Fibroblast of pulmonary artery (primary cell): ENCODE measurements at places on chromosomes 1 and 21.

DNA sequence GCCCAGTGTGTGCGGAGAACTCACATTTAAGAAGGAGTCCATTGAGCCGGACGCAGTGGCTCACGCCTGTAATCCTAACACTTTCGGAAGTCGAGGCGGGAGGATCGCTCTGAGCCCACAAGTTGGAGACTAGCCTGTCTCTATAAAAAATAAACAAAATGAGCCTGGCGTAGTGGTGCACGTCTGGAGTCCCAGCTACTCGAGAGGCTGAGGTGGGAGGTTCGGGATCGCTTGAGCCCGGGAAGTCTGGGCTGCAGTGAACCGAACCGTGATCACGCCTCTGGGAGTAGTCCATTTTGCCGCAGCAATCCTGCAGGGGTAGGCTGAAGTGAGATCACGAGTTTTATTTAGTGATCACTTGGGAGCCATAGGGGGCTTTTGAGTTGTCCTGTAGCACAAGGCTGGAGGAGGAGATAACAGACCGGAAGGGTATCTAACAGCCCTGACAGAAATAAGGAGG, 497 bp upstream of the FUCA1 start:
- no peak for DNase-seq

- no peak for DNase-seq
Observed at GRCh38 chr1:99327357-99327756, 63.1 kb downstream of the PLPPR4 start.

- DNase-seq = peak; percentile 39
Observed at GRCh38 chr1:108142773-108143394, 57.3 kb downstream of the SLC25A24 start.

- peak; percentile 11 for DNase-seq
Observed at GRCh38 chr1:52814465-52814864, 28.1 kb upstream of the ZYG11A start.

GRCh38 chr1:115227346-115228082, 110.5 kb downstream of the NGF start:
- no peak for DNase-seq

- DNase-seq = peak; percentile 2
Observed at GRCh38 chr21:18369115-18369514, 34.5 kb downstream of the TMPRSS15 start.

- DNase-seq = no peak
Observed at GRCh38 chr1:210625715-210626114, 297.0 kb downstream of the HHAT start.

DNA sequence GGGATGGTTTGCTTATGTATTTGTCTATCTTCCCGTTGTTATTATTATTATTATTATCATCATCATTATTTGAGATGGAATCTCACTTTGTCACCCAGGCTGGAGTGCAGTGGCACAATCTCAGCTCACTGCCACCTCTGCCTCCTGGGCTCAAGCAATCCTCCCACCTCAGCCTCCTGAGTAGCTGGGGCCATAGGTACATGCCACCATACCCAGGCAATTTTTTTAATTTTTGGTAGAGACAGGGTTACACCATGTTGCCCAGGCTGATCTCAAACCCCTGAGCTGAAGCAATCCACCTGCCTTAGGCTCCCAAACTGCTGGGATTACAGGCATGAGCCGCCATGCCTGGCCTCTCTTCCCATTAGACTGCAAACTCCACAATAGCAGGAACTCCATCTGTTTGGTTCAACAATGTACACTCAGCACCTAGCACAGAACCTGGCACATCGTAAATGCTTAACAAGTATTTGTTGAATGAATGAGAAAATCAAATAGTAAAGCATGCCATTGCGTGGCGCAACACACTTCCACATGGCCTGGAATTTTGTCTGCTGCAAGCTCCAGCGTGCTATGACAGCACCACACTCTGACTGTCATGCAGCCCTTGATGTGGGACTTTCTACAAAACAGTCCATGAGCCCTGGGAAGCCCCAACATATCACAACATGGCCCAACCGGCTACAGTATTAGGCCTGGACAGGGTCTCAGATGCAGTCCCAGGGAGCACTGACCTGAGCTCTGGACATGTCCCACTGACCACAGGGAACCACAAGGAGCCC, 3.8 kb upstream of the TINAGL1 start:
- DNase-seq = peak; percentile 65

- no peak for DNase-seq
Observed at GRCh38 chr1:200954434-200954833, 59.7 kb downstream of the INAVA start.

DNA sequence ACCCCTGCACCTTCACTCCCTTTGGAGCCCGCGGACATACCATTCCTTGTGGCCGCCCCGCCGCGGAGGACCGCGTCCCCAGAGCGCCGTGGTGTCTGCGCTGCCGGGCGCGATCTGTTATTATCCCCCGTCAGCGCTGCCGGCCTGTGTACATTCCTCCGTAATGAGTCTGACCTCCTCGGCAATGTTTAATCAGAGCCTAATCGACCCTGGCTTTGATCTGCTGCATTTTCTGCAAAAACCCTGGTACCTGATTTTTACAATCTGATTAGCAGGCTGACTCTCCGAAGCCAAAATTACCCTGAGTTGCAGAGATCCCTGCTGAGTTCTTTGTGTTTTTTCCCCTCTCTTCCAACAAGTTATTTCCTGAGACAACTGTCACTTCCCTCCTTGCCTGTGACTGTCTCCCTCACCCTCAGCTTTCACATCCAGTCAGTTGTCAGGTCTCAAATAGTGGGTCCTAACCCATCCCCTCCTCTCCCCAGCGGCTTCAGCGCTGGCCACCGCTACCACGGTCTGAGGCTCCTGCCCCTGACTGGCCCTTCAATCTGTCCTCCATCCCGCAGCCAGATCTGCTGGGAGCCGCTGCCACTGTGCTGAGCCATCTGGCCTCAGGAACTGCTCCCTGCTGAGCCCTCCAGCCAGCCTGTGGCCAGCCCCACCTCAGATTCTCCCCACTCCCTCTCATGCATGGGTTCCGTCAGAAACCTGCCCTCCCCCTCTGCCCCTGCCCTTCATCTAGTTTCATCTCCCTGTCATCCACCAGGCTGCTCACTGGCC, 53.5 kb downstream of the GLIS1 start:
- peak; percentile 10 for DNase-seq

GRCh38 chr1:167710836-167711235, 10.9 kb upstream of the MPZL1 start:
- DNase-seq = no peak

DNA sequence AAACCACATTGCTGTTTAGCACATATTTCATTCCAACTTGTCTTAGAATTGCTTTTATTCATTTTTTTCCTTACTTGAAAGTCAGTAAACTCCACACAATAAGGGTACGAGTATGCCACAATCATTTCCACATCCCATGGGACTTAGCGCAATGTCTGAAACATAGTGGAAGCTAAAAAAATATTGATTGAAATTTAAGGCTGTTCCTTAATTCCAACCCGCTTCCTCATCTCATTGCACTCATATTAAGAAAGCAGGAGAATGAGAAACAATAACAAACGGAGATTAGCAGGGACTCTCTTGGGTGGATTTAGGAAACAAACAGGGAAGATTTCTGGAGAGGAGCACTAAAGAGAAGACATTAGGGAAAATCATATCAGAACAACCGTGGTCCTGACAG, 39.3 kb upstream of the RGS4 start:
- DNase-seq = no peak

GRCh38 chr1:151756291-151756690, 7.0 kb downstream of the MRPL9 start:
- peak; percentile 51 for DNase-seq

DNA sequence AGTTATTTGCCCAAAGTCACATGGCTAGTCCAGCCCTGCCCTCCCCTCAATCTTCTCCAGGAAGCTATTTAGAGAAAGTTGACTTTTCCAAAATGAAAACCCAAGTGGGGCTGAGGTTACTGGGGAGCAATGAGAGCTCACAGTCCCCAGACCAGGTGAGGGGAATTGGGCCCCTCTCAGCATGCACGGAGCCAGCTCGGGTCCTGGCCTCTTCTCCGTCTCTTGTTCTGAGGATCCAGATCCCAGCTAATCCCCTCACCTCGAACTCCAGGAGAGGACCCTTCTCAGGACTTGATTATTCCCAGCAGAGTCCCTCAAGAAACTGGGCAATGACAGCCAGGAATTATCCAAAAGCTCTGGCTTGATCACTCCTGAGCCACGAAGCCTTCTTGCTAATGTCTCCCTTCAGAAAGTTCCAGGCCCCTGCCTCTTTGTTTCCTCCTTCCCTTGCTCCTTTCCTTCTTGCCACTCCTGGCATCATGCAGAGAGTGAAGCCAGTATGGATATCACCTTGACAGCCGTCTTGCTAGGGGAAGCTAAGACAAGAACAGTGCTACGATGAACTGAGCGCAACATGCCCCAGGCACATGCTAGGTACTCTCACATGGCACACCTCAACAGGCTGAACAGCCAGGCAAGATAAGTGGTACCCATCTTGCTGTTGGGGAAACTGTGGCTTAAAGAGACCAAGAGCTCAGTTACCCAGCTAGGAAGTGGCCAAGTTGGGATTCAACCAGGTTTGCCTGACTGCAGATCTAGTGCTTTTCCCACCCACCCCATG, 51.9 kb downstream of the KLHDC7A start:
- no peak for DNase-seq

DNA sequence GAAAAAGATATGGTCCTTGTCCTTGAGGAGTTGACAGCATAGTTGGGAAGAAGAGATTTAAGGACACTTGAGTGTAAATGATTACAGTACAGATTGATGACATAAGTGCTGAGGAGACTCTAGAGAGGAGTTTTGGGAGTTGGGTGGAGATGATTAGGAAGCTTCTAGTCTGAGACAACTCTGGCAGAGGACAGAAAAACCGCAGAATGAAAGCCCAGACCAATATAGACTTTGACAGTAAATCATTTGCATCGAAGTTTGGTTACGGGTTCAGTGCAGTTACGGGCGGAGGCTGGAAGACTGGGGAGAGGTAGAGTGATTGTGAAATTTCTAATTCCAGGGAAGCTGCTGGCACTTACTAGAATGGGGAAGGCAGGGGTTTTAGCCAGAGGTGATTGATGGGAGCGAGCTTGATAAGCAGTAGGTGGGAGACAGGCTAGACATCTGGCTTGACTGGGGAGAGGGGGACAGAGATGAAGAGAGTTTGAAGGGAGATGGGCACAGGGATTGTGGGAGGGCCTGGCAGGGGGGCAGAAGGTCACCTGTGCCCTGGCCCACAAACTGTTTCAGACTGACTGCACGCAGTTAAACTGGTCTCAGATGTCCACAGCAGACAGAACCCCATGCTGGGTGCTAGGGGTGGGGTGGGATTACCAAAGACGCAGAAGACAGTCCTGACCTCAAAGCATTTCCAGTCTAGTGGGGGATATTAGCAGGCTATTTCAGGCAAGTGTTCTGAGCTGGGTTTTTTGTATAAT, 20.1 kb downstream of the SH2D2A start:
- no peak for DNase-seq

DNA sequence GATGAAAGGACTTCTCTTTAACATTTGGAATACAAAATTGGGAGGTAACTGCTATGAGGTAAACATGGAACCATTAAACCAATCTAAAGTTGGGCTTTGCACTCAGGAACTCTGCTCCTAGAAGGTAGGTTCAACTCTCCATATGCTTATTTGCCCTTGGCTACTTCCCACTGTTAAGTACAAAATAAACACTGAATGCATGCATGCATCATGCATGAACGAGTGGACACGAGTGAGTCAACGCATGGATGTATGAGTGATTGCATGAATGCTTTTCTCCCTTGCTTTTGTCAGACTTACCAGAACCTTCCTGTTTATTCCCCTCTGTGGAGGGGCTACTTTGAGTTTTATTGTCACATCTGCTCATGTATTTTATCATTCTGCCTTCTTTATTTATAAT, 42.4 kb upstream of the RUNX1 start:
- DNase-seq = no peak

DNA sequence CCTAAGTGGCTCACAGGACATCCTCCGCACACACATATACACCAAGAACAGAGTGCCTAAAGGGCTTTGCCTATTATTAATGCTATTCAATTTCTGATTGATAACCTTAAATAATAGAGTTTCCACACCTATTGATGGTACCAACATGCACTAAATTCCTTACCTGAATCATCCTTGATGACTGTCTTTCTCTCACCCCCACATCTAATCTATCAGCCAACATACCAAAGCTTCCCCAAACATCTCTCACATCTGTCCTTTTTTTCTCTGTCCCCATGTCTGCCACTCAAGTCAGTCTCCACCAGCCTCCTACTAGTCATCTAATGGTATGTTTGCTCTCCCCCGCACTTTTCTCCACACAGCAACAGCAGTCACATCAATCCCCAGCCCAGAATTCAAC, 174.4 kb downstream of the DSCAM start:
- DNase-seq = no peak

DNA sequence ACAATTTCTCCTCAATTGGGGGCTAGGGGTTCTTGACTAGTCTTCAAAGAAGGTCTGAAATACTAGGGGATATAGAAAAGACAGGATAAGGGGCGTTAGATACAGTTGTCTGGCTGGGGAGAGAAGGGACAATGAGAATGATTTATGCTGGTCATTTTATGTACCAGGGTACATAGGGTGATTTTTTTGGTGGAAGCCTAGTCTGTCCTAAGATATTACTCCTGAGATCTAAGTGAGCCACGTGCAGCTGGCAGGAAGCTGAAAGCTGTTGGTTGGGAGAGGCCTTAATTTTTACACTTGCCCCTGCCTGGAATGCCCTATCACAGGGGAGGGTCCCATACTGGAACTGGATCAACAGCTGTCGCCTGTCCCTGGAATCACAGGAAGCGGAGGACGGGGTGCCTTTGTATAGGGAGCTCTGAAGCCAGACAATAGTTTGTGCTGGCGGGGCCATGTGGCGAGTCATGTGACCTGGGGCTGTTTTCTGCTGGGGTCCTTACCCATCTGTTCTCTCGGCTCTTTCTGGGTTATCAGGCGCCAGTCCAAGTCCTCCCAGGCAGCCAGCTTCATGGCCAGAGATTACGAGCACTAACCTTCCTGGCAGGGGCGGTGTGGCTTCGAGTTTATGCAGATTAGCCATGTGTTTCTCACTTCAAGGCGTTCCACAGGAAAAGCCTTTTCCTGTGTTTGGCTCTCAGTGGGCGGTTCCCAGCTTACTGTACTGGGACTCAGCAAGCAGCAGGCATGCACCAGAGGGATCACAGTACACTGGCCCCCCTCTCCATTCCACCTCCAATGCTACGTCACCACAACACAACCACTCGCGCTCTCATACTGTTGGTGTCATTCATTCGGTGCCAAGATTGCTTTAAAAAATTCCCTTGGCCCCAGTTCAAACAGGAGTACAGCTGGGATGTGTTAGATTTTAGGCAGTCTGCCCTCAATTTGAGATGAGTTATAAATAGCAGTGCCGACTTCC, 27.5 kb downstream of the ARID1A start:
- peak; percentile 99 for DNase-seq

DNA sequence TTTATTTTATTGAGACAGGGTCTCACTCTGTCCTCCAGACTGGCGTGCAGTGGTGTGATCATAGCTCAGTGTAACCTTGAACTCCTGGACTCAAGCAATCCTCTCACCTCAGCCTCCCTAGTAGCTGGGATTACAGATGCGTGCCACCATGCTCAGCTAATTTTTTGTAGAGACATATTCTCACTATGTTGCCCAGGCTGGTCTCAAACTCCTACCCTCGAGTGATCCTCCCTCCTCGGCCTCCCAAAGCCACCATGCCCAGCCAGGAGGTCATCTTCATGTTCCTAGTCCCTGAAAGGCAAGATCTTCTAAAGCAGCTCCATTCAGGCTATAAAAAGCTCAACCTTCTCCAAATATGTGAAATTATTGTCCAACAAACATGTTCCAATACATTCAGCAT, 53.9 kb downstream of the TOR1AIP2 start:
- no peak for DNase-seq
